Mucosa of gallbladder (tissue), 1 donor: ENCODE measurements at places on chromosomes 5 and 9.
A peak's percentile ranks its signal among the peaks of the same experiment; 100 is the strongest.

DNA sequence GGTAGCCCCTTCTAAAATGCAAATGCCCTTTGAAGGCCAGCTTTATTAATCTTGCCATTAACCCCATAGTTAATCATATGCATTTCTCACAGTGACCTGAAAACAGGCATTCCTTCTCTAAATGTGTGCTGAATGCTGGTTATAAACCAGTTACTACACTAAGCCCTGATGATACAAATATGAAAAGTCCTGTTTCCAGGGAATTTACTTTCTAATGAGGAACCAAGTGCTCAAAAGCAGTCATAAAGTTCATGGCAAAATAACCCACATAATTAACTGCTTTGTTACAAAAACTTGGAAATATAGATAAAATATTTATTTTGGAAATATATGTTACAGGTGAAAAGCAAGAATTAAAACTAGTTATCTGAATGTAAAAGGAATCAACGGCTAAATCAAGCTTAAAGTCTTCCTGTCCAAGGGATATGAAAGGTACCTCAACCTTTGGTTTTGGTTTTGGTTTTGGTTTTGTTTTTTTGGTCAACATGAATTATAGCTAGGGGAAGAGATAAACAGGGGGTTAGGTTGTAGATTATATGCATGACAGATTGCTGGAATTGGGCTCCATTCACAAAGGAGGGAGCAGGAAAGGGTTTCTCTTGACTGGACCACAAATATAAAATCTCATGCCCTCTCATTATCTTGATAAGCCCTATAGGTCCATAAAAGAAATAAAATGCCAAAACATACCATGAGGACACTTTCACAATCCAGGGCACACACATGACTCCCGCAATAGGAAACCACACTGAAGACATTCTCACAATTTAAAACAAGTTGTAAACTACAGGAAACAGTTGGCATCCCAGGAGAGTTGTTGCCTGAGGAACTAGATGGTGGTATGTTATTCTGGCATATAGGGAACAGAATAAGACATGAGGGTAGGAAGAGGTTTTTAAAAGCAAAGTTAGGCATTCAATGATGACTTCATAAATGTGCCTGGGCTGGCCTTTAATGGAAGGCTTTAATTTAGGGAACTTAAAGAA is 46.7 kb upstream of the MACIR start:
- no peak for DNase-seq

DNA sequence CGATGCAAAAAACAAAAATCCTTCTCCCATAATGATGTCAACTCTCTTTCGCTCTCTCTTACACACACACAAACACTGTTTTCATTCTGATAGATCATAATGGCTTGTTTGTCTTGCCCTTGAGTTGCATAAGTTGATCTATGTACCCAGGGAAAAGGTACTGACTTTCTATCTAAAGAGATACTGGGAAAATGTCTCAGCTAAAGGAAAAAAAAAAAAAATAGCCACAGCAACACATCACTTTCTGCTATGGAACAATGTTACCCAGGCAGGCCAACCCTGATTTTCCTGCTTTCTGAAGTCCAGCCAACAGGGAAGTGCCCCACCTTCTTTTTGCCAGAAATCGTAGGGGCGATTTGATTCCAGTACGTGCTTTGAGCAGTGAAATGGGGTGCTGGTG is 212.6 kb upstream of the ACTBL2 start:
- no peak for DNase-seq

DNA sequence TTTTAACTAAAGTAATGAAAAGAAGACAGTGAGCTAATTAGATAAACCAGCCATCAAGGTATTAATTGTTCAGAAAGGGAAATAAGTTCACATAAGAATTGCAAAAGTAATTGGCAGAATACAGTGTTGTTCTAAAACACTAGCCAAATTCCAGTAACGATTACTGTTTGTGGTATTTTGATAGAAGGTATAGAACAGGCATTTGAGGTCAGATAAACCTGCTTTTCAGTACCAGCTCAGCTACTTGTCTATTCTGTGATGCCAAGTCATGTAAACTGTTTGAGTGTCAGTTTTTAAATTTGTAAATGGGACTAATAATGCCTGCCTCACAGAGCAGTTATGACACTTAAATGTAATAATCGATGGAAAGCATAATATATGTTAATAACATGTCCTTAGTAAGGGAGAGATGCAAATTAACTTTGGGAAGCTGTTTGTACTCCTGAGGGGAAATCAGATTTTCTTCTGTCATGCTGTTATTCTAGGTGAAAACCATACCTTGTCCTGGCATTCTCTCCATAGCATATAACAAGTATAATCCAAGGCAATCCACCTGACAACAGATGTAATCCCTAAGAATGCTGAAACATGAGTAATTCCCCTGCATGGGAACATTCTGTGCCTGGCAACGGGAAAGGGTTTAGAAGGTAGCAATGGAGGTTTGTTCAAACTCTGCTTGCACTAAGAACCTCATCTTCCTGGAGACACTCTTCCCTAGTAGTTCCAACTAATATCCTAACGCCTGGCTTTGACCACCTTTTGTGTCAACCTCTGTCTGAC is 509.5 kb upstream of the PAPPA start:
- DNase-seq = no peak

DNA sequence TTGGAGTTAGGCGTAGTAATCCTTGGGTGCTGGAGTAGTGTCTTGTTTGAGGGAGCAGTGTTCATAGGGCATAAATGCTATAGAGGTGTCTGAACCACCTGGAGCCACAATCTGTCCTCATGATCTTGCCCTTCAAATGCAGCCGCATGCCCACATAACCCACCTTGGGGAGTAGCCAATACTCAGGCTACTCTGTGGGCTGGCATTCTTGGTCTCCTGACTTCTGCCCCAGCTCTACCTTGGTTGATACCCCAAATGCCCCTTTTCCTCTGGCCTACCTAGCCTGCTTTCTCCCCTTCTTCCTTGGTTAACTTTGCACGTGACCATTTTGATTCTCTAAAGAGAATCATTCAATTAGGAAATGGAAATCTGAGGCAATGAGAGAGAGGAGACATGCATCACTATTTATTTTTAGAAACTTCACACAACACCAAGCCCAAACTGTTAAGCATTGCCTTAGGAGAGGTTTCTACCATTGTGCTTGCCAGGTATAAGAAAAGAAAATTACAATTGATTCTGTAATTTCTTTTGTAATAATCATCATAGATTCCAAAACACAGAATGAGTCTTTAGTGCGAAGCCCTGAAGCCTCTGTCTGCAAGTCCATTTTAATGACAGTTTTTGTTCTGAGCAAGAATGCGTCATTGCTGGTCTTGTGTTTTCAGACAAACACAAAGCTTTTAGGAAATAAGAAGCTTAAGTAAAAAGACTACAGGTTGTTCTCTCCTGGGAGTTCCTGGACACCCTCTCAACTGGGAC is 135.2 kb downstream of the C9orf152 start:
- no peak for DNase-seq

DNA sequence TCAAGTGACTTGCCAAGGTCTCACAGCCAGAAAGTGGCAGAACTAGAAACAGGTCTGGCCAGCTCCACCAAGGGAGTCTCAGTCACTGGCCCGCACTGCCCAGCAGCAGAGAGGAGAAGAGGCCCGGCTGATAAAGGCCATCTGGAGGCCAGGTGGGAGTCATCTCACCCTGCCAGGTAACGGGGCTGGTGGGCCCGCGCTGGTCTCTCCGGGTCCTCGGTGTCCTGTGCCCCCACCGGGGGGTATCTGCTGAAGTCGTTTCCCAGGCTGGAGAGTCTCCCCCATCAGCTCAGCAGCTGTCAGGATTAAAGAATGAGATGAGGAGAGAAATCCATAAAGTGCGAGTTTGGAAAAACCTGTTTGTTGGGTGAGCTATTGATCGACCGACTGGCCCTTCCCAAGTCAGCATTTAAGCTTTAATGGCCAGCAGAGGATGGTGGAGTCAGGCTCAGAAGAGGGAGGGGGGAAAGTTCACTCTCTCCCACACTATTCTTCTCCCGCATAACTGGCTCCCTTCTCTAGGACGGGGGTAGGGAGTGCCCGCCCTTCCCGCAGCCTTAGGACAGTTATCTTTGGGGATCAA is 30.3 kb downstream of the LMX1B start:
- DNase-seq = peak; percentile 77

GRCh38 chr9:77896938-77897667 is 134.5 kb downstream of the GNAQ start:
- no peak for DNase-seq

- no peak for DNase-seq
Measured at GRCh38 chr5:179418972-179419371, 73.7 kb upstream of the ADAMTS2 start.

DNA sequence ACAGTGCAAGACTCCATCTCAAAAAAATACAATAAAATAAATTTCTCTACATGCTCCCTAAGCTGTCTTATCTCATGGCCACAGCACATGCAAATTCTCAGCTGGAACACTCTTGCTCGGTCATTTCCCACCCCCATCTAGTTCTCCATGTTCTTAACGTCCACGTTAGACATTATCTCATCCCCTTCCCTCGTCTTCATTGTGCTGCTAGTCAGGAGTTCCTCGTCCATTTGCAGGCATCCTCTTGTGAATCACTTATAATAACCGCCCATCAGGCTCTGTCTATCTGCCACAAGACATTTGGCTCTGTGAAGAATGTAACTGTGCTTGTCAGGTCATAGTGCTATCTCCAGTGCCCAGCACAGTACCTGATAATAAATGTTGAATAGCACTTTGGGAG is 32.9 kb upstream of the GOLGA1 start:
- DNase-seq = no peak

DNA sequence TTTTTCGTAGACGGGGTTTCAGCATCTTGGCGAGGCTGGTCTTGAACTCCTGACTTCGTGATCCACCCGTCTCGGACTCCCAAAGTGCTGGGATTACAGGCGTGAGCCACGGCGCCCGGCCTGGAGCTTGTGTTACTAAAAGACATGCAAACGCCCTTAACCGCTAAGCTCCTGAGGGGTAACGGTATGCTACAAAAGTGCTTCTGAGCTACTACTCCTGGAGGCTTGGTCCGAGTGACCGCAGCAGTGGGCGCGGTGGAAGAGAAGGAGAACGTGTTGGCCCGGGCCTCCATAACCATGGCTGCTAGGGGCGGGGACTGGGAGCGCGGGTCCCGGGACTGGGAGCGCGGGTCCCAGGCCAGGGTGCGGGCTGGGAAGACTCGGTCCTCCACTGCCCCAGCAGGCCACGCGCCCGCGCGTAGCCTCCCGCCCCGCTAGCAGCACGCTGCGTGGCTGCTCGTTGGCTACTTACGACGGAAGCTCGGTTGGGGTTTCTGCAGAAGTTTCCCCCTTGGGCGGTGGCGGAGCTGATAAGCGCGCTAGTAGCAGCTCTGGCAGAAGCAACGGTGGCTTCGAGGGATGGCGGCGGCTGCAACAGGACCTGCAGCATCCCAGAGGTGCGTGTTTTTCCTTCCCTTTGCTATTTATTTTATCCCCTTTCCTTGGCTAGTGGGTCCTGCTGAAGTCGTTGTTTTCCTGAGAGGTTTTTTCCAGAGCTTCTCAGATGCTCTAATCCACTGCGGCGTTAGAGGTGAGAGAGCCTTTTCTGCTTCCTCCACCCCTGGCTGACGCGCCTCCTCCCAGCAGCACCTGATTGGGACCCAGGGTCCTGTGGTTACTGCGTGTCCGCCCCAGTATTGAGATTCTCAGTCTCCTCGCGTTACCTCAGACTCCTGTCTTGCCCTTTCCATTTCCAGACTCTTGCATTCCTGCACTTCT is 69.2 kb upstream of the CCDC180 start:
- peak; percentile 66 for DNase-seq

DNA sequence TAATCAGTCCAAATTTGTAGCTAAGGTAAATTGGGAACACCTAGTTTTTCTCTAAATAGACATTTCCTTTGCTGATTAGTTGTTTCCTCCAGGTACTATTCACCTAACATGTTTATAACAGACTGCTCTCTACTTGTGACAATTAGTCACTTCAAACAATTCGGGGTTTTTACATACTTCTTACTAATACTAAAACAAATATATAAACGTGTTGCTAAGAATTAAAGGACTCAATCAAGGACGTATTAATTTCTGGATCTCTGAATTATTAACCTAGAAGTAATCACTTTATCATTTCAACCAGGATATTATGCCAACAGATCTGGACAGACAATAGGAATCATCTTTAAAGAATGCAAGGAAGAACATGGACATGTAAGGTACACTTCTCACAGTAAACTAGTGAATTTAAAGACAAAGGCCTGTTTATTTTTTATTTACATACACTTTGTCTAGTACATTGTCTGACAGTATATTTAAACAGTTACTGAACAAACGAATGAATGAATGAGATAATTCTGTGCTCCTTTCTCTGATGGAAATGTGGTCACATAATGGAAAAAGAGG is 22.3 kb downstream of the PJA2 start:
- no peak for DNase-seq

DNA sequence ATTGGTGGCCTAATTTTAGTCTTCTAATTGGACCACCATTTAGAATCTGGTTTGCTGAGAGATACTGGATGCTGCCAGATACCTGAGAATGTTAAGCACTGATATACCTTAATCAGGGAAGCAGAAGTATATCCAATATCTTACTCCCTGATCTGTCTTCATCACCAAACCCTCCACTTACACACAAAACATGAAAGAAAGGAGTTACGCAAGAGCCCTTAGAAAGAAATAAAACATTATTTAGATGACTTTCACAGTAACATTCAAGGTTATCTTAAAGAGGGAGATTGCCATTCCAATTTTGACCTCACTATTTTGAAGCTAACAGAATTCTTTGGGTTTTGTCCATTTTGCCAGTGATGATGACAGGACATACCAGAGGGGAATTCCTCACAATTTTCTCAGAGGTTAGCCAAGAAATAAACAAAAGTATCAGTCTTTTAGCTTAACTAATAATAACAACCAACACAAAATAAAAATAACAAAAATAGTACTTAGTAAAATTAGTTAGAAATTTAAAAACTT is 496.1 kb downstream of the NFIB start:
- no peak for DNase-seq

GRCh38 chr9:85024374-85024773 is 354.8 kb downstream of the NTRK2 start:
- DNase-seq = no peak

DNA sequence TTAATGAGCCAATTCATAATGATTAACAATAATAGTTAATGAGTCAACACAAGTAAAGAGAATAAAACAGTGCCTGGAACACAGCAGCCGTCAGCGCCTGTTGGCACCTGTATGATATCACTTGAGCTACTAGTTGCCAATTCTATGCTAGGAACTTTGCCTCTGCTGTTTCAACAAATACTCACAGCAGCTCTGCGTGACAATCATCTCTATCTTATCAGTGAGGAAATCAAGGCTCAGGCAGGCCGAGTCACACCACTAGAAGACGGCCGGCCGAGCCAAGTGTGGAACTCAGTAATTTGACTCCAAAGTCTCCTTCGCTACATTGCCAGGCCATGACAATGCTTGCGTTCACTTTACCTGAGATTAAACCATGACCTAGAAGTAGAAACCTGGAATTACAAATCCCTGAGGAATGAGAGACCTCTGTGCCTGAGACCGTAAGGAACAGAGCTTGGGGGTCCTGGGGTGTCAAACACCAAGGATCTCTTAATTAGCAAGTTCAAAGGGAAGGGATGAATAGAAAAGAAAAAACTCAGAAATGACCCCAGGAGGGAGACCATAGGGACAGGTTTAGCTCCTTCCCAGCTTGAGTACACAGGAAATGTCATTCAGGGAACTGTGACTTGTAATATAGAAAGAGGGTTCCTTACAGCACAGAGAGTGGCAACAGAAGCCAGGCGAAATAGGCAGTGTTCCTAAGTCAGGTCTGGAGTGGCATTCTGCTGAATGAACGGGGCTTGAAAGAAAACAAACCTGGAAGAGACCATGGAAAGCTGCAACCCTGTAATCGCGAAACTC is 109.1 kb downstream of the SUSD1 start:
- DNase-seq = peak; percentile 90
